ENCODE measurements at places on chromosomes 6 and 20.

GRCh38 chr6:75094614-75095200 is 111.1 kb downstream of the COL12A1 start:
- peak; percentile 94 for DNase-seq

DNA sequence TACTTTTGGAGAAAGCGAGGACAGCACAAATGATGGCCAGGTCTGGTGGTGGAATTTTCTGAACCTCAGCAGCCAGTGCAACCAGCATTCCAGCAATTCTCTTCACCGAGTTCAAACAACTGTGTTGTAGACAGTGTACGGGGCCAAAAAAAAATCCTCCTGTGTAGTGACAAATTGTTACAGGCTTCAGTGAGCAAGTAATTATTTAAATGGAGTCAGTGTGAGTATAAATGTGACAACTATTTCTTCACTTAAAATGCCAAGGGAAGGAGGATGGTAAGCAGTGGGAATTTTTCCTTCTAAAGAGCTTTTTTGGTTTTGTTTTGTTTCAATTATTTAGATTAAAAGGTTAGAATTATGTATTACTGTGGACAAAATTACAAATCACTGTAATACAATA is 154.1 kb downstream of the TMEM242 start:
- DNase-seq = no peak

DNA sequence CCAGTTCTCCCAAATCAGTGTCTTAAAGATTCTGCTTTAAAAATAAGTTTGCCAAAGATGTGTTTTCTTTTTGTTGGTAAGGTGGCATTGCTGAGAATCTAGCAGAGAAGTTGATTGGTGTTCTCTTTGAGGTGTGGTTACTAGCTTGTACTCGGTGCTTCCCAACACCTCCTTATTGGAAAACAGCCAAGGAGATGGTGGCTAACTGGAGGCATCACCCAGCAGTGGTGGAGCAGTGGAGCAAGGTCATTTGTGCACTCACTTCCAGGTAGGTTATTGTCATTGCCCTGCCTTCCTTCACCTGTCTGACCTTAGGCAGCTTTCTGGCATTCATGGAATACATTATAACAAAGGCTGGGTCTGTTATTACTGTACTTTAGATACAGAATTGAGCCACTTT is 26.7 kb downstream of the RALGAPB start:
- DNase-seq = no peak

- no peak for DNase-seq
Observed at GRCh38 chr6:148983966-148984365, 237.1 kb downstream of the UST start.

DNA sequence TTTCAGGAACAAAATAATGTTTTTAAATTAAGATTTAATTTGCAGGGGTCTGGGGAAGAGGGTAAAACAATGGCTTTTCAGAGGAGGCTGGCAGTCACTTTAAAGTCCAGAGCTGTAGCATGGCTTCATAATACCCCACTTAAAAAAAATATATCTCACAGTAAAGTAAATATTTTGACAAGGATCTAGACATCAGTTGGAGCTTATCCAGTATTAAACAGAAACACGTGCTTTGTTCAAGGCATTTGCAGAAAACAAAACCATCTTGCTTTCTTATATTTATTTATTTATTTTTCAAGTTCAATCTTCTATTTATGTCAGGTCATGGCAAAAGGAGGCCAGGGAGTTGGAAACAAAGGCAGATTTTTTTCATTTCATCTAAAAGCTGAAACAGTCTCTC is 53.3 kb upstream of the PRL start:
- DNase-seq = no peak

DNA sequence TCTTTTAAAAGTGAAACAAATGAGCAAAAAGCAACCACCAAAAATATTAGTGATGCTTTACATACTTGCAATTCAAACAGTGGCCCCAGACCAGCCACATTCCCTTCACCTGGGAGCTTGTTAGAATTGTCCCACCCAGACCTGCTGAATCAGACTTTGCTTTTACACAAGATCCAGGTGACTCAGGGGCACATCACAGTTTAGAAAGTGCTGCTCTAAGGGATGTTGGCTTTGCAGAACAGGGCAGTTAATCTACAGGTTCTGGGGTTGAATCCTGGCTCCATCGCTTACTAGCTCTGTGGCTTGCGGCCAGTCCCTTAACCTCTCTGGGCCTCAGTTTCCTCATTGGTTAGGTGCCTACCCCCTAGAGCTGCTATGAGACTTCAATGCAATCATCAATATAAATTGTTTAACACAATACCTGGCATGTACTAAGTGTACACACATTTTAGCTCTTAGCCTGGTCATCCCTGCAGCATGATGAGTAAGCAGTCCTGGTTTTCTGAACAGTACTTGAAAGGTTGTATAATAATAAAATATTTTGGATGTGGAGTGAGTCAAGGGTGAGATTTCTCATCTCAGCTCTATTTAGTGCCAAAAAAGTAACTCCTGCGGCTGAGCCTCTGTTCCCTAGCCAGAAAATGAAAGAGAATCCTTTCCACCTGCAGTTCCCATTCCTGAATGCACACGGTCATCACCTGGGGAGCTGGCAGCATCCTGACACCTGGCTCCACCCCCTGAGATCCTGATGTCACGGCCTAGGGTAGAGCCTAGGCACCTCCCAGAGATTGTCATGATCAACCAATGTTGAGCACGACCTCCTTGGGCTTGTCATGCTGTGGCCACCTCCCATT is 162.7 kb downstream of the ANKRD60 start:
- DNase-seq = no peak

GRCh38 chr6:90940812-90941481 is 354.1 kb upstream of the MAP3K7 start:
- DNase-seq = peak; percentile 76

DNA sequence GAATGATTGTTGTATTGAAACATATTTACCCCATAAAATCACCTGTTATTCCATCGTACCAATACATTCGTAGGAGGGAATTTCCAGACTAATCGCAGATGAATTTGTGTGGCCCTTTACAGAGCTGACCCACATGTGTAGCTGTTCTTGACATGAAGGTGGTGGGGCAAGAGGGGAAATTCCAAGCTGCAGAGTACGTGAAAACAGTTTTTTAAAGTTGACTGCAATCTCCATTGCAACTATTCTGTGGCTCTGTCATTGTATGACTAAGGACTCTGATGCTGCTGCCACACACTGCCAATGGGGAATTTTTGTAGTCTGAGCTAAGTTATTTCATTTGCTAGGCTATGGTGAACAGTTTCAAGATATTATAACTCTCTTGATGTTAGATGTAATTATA is 46.4 kb upstream of the ADTRP start:
- peak; percentile 24 for DNase-seq

DNA sequence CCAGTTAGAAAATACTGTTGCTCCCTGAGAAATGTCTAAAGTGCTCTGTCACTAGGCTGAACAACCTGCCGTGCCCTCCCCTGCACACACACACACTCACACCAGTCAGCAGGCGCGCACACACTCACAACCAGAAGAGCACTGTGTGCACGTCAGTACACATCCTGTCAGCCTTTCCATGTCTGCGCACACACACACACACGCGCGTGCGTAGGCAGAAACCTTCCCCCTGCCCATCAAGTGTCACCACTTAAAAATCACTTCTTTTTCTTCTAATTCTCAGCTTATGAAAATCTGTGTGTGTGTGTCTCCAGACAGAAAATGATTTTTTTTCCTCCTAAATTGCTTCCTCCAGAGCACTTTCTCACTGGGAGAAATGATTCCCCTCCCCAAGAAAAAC is 100.3 kb downstream of the EDN3 start:
- no peak for DNase-seq

DNA sequence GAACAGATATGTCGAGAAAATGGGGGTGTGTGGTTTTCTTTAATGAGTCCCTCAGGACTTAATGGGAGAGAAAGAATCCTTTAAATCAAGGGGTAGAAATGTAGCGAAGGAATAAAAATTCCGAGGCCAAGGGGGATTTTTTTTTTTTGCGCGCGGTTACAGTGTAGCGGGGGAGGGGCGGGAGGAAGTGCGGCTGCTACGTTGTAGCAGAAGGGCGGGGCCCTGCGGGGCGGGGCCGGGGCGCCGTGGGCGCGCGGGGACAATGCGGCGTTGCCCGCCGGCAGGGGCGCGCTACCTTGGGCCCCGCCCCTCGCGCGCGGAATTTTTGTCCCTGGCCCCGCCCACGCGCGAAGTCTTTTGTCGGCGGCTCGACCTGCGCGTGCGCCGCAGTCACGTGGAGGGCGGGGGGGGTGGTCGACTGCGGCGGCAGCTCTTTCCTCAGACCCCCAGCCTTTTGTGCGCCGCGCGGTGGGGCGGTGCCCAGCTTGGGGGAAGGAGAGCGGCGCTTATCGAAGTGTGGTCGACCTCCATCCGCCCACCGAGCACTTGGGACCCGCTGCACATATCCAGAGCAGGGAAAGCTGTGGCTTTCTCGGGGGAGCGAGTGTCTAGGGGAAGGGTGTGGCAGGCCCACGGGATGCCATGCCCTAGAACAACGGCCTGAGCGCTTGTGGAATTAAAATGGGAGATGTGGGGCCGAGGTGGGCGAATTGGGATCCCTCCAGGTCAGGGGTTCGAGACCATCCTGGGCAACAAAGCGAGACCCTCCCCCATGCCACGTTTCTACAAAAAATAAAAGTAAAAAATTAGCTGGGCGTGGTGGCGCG is 1.3 kb downstream of the TUBB start:
- peak; percentile 81 for DNase-seq

DNA sequence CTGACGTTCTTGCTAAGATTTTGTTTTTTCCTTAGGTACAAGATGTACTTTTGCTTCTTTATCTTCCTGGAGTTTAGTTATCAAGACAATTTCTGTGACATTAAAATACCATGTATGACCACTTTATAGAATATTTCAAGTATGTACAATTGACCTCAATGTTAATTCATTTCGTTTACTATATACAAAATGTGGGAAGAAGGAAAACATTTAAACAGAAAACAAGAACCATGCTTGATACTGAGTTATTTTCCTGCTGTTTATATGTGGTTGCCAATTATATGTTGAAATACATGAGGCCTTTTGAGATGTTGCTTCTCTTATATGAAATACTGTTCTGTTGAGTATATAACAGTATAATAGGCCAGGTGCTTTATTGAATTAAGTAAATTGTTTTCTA is 184.3 kb downstream of the JARID2 start:
- DNase-seq = peak; percentile 84

GRCh38 chr6:31663126-31663960 is 1.5 kb downstream of the GPANK1 start:
- peak; percentile 41 for DNase-seq

- no peak for DNase-seq
Observed at GRCh38 chr6:28480253-28480932, 35.2 kb downstream of the GPX6 start.

DNA sequence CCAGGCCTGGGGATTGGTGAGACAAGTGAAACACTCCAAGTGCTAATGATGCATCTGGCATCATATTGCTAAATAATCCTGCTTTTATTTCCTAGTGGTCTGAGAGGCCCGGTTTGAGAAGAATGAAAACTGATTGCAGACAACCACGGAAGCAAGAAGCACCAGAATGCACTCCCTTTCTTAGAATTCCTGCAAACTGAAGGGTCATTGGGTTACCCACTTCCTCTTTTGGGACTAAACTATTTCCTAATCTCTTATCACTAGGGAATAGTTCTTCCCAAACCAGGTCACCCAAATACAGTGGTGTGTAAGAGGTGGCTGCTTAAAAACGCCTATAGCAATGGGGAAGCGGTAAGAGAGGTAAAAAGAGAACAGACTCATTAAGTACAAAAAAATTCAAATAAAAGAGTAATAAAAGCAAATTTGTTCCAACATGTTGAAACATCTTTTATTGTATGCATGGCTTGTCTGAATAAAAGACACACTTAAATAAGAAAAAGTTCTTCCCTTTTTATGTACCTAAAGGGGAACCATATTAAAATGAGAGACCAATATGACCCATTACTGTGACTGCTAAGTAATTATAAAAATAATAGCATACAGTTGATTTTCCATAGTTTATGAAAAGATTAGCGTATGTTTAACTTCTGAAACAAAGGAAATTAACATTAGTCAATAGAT is 125.8 kb downstream of the MYB start:
- no peak for DNase-seq

- DNase-seq = no peak
Observed at GRCh38 chr6:14792118-14792955, 453.5 kb upstream of the JARID2 start.

DNA sequence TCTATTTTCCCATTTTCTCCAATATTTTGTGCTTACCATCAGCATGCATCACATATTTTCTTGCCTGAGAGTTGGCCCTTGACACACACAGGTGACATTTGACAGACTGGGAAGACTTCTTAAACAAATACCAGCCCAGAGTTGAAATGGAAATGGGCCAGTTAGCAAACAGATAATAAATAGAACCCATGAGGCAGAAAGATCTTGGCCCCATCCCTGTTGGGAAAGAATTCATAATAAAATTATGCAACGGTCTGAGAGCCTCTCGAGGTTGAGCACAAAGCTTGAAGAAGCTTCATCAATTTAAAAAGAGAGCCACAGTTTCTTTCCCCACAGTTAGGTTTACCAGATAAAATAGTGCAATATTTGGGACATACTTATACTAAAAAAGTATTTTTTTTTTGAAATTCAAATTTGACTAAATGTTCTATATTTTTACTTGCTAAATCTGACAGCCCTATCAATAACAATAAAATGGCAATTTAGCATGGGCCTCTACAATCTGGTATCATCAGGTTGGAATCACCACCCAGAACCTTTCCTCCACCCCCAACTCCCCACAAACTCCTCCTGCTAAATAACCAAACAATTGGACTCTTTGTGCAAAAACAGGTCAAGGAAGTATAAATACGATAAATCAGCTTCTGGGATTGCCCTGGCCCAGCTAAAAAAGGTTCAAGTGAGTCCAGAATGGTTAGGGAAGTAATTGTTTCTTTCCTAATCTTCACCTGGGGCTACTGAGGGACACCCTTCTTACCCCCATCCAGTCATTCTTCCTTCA is 129.8 kb downstream of the CD164 start:
- no peak for DNase-seq

DNA sequence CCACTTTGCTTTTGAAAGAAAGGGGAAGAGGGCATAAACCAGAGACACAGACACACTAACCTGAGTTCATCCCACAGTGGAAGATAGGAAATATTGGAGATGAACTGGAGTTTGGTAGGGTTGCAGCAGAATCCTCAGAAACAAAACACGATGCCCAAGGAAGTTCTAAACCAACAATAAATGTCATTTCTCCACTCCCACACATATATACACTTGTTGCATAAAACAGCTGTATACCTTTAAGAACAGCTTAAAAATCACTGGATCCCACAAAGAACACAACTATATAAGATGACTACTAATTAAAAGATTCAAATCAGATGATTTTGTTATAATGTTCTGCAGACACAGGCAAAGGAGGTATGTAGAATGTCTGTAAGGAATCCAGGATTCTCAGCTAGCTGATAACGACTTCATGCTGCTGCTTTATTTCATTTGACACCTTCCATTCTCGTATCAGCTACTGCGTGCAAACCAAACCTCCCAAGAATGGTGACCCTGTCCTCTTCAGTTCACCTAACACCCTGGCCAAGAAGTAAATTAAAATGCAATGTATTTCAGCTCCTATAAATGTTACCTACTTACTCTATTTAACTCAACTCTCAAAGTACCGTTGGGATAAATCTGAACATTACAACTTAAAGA is 14.3 kb downstream of the KIF13A start:
- DNase-seq = peak; percentile 31
